Spleen (tissue), 13 donors: ENCODE measurements at places on chromosomes 16 and 17. TPM values are rescaled to one million over a fixed set of nuclear protein-coding genes. Genes with fewer than 3 reads are reported as not detected.

The PPP1R27 gene
- polyA plus RNA-seq: 0.09 TPM

The KRTAP4-5 gene
- not detected for polyA plus RNA-seq

The BCL6B gene
- 16.6 TPM for polyA plus RNA-seq

The RHBDL3 gene
- 0.06 TPM for polyA plus RNA-seq

The RGS11 gene
- 0.79 TPM for polyA plus RNA-seq

The KDM6B gene
- 2.9 TPM for polyA plus RNA-seq
